ENCODE measurements at places on chromosomes 2 and 18.

DNA sequence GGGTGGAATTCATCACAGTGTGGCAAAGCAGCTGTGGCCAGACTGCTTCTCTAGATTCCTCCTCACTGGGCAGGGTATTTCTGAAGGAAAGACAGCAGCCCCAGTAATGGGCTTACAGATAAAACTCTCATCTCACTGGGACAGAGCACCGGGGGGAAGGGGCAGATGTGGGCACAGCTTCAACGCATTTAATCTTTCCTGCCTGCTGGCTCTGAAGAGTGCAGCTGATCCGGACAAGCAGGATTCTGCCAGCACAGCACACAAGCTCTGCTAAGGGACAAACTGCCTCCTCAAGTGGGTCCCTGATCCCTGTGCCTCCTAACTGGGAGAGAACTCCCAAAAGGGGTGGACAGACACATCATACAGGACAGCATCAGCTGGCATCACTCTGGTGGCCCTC is 779.9 kb upstream of the CNTNAP5 start:
- DNase-seq, result no peak

DNA sequence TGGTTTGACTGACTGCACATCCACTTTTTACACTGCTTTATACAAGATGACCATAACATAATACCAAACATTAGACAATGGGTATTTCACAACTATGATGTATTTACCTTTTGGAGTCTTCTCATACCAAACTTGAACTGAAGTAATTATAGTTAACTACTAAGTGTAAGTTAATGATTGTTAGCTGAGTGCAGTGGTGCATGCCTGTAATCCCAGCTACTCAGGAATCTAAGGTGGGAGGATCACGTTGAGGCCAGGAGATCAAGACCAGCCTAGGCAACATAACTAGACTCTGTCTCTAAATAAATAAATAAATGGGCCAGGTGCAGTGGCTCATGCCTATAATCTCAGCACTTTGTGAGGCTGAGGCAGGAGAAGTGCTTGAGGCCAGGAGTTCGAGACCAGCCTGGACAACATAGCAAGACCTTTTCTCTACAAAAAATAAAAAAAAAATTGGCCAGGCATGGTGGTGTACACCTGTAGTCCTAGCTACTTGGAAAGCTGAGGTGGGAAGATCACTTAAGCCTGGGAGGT is 44.9 kb upstream of the ORC2 start:
- peak; percentile 32 for DNase-seq

GRCh38 chr2:180337136-180337535 is 330.0 kb upstream of the CWC22 start:
- no peak for DNase-seq

DNA sequence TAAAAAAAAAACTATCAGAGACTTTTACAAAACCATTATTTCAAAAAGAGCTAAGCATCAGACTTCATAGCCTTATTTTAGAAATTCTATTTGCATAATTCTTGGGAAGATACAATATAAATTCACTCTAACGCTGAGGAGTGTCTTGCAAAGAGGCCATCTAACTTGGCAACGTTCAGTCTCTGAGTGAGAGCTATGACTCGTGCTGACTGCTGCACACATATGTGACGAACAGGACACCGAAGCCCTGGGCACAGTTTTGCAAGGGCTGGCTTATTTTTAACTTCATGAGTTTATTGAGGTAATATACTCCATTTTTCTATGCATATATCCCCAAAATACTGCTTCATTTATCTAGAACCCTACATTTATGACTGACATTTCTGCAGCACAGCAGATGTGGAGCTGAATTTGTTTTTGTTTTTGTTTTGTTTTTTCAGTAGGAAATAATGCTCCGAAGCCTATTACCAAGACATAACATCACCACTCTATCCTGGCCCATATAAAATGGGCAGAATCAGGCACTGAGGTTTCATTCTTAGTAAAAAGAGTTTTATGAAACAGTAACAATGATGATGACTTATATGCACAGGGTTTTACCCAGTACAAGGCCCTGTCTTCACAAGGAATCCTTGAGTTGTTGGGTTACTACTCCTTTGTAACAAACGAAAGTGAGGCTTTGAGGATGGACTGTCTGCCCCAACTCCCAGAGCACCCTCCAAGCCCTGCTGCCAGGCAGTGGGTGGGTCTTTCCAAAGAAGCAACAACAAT is 68.3 kb downstream of the CRACDL start:
- no peak for DNase-seq

- DNase-seq, result no peak
Observed at GRCh38 chr2:223914324-223914723, 30.8 kb downstream of the WDFY1 start.

GRCh38 chr2:209988010-209988409 is 14.4 kb upstream of the RPE start:
- DNase-seq, result no peak

Measured in left renal pelvis (tissue), 4 donors.